ENCODE measurements at places on chromosomes 2 and 18. TPM values are rescaled to one million over a fixed set of nuclear protein-coding genes. Genes with fewer than 3 reads are reported as not detected.

DNA sequence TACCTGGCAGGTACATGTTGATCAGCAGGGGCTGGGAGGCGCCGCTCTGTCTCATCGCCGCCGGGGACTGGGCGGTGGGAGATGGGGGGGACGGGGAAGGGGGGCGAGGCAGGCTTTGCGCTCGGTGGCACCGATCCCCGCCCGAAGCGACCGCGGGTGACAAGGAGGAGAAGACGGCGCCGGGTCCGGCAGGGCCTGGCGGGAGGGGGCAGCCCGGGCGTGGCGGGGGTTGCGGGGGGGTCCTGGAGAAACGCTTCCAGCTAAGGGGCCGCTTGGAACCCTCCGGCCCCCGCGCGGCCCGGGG, at the start of gene FEV:
FEV (minus strand) TSS at position 164 of the 304 bp plus-strand sequence; CDS start at position 55, 109 bp downstream.
- H3K4me1 ChIP-seq: peaks cover 34% of the 10 kb centered on the region
- H3K4me3 ChIP-seq: no peak within 1 kb of the TSS
- DNase-seq: no peak
- H3K27me3 ChIP-seq: peaks cover 19% of the 10 kb centered on the region
- H3K36me3 ChIP-seq: no peaks in the 10 kb centered on the region
- no peak within 1 kb of the TSS for H3K27ac ChIP-seq

GRCh38 chr2:24761866-24762265, 31.3 kb downstream of the PTRHD1 start:
- no peak for DNase-seq
- H3K4me1 ChIP-seq: no peaks in the 10 kb centered on the region
- H3K27ac ChIP-seq: no peak overlapping the region
- peaks cover 97% of the 10 kb centered on the region for H3K36me3 ChIP-seq
- no peak overlapping the region for H3K4me3 ChIP-seq
- no peaks in the 10 kb centered on the region for H3K27me3 ChIP-seq

GRCh38 chr2:224601923-224602322, 16.8 kb upstream of the CUL3 start:
- no peaks in the 10 kb centered on the region for H3K36me3 ChIP-seq
- H3K4me1 ChIP-seq: no peaks in the 10 kb centered on the region
- no peaks in the 10 kb centered on the region for H3K27me3 ChIP-seq

- H3K4me1 ChIP-seq: no peaks in the 10 kb centered on the region
- DNase-seq: no peak
- H3K27ac ChIP-seq: no peak overlapping the region
- H3K36me3 ChIP-seq: no peaks in the 10 kb centered on the region
These were observed 15.4 kb downstream of the CLUL1 start for GRCh38 chr18:612156-612555.

Gene PLEK
- total RNA-seq: 104 TPM

Gene EGR4
- total RNA-seq: not detected

DNA sequence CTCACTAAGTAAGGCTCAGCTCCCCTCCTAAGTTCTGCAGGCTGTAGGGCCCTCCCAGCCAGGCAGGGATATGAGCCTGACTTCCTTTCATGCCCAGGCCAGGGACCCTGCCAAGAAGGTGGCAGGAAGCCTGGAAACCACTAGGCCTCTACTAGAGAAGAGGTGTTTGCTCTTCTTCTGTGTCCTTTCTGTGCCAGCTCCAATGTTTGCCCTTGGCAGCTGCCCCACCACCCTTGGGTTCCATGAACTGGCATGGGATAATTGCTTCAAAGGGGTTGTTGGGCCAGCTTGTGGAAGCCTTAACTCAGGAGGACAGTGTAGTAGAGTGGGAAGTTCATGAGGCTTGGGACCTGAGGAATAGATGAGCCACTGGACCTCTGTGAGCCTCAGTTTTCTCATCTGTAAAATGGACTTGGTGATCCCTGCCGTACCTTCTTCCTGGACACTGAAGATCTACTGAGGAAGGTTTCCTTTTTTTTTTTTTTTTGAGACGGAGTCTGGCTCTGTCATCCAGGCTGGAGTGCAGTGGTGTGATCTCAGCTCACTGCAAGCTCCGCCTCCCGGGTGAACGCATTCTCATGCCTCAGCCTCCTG, 3.9 kb downstream of the SLC35F6 start:
- H3K4me1 ChIP-seq: peaks cover 97% of the 10 kb centered on the region
- H3K4me3 ChIP-seq: no peak overlapping the region
- peak overlapping the region; percentile 91 for H3K27ac ChIP-seq

Gene FER1L5
- not detected for total RNA-seq

- peaks cover 80% of the 10 kb centered on the region for H3K36me3 ChIP-seq
- peak overlapping the region; percentile 32 for H3K27ac ChIP-seq
- DNase-seq: no peak
- H3K27me3 ChIP-seq: no peaks in the 10 kb centered on the region
These were observed 29.6 kb upstream of the ENOSF1 start for GRCh38 chr18:741931-742512.

GRCh38 chr2:131033786-131034121, 59.5 kb downstream of the FAM168B start:
- H3K27ac ChIP-seq: no peak overlapping the region
- no peaks in the 10 kb centered on the region for H3K4me1 ChIP-seq
- H3K4me3 ChIP-seq: no peak overlapping the region
- no peaks in the 10 kb centered on the region for H3K36me3 ChIP-seq
- no peak for DNase-seq

DNA sequence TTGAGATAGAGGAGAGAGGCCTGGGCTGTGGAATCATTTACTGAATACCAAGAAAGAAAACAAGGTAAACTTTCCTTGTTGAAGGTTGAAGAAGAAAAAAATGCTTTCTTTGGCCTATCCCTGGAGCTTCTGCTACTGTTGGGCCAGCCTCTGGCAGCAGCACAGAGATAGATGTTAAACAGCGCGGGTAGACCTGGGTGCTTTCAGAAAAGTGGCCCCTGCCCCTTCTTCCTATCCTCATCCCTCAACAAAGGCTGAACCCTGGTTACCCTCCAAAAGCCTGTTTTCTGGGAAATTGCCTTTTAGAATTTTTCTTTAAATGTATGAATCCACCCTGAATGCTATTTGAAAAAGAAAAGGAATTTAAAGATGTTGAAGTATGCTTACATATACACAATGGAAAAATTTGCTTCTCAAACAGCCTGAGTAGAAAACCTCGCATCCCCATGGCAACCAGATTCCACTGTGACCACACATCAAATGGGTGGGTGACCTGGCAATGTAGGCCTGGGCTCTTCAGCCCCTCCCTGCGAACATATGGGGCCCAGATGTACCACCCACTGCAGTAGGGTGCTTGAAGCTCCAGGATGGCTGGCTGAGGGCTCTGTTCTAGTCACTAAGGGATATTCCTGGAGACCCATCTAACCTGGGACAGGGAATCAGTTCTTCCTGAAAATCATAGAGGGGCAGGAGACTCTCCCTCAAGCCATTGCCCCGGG, 23.4 kb upstream of the CHRNA1 start:
- peaks cover 1% of the 10 kb centered on the region for H3K4me1 ChIP-seq
- DNase-seq: no peak
- peak overlapping the region; percentile 14 for H3K27ac ChIP-seq
- no peaks in the 10 kb centered on the region for H3K36me3 ChIP-seq
- H3K27me3 ChIP-seq: peaks cover 5% of the 10 kb centered on the region

Gene MPP4
- total RNA-seq: 1.5 TPM

Gene CAPN14
- total RNA-seq: 1.0 TPM

GRCh38 chr18:7202169-7202568, 28.7 kb upstream of the LRRC30 start:
- H3K27ac ChIP-seq: no peak overlapping the region
- H3K27me3 ChIP-seq: no peaks in the 10 kb centered on the region
- no peak overlapping the region for H3K4me3 ChIP-seq
- DNase-seq: no peak

- DNase-seq: no peak
- H3K4me1 ChIP-seq: peaks cover 20% of the 10 kb centered on the region
- H3K27me3 ChIP-seq: no peaks in the 10 kb centered on the region
- no peaks in the 10 kb centered on the region for H3K36me3 ChIP-seq
- H3K4me3 ChIP-seq: no peak overlapping the region
These were observed 113.6 kb downstream of the CELF4 start for GRCh38 chr18:37452015-37452414.

Gene ZNF396
- total RNA-seq: 4.6 TPM

Gene MEIS1
- 30.4 TPM for total RNA-seq

Gene HMSD
- not detected for total RNA-seq

GRCh38 chr2:71548646-71549425, 95.5 kb downstream of the DYSF start:
- H3K27me3 ChIP-seq: peaks cover 17% of the 10 kb centered on the region
- H3K27ac ChIP-seq: no peak overlapping the region
- peak; percentile 87 for DNase-seq
- no peak overlapping the region for H3K4me3 ChIP-seq
- H3K4me1 ChIP-seq: no peaks in the 10 kb centered on the region

DNA sequence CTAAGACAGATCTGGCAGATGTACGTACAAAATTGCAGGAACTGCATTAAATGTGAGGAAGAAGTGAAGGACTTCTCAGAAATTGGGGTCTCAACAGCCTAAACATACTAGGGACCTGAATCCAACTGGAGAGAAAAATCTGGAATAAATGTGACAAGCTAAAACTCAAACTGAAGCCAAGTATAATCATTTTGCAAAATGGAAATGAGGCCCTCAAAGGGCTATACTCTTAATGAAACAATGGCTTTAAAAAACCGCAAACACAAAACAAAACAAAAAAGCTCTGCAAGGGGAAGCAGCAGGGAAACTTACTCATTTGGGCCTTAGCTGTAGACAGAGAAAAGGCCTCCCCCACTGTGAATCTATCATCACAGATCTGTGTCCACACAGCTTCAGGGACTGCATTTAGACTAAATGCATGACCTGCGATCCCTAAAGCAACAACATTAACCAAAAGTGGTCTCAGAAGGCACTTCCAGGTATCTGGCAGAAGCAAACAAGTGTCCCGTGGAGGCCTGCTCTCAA, 63.2 kb downstream of the CCBE1 start:
- H3K4me3 ChIP-seq: no peak overlapping the region
- H3K27ac ChIP-seq: no peak overlapping the region
- no peaks in the 10 kb centered on the region for H3K36me3 ChIP-seq

Gene ADI1
- 55.8 TPM for total RNA-seq

GRCh38 chr2:109447776-109448175, 166.0 kb downstream of the SEPTIN10 start:
- no peaks in the 10 kb centered on the region for H3K36me3 ChIP-seq
- DNase-seq: peak; percentile 65
- no peaks in the 10 kb centered on the region for H3K4me1 ChIP-seq
- no peak overlapping the region for H3K4me3 ChIP-seq
- H3K27me3 ChIP-seq: no peaks in the 10 kb centered on the region

Gene HOXD12
- total RNA-seq: not detected

- H3K27ac ChIP-seq: no peak overlapping the region
- H3K4me1 ChIP-seq: no peaks in the 10 kb centered on the region
- no peaks in the 10 kb centered on the region for H3K27me3 ChIP-seq
- no peak for DNase-seq
- H3K4me3 ChIP-seq: no peak overlapping the region
- no peaks in the 10 kb centered on the region for H3K36me3 ChIP-seq
These were observed 57.5 kb upstream of the SLC14A2 start for GRCh38 chr18:45557779-45558178.

- H3K36me3 ChIP-seq: no peaks in the 10 kb centered on the region
- DNase-seq: no peak
- peaks cover 5% of the 10 kb centered on the region for H3K4me1 ChIP-seq
- H3K27me3 ChIP-seq: no peaks in the 10 kb centered on the region
These were observed 172.4 kb downstream of the SP3 start for GRCh38 chr2:173792741-173793140.

- no peaks in the 10 kb centered on the region for H3K27me3 ChIP-seq
- H3K27ac ChIP-seq: no peak overlapping the region
- DNase-seq: no peak
- H3K36me3 ChIP-seq: no peaks in the 10 kb centered on the region
These were observed 189.2 kb upstream of the EPHA4 start for GRCh38 chr2:221761260-221761659.

Gene AMER3
- total RNA-seq: not detected

Gene FASTKD1
- total RNA-seq: 21.2 TPM

- peak within 1 kb of the TSS; percentile 51 for H3K4me3 ChIP-seq
- no peak within 1 kb of the TSS for H3K27ac ChIP-seq
- no peaks in the 10 kb centered on the region for H3K36me3 ChIP-seq
- DNase-seq: no peak
- H3K4me1 ChIP-seq: peaks cover 24% of the 10 kb centered on the region
These were observed at the start of gene RFX8 for GRCh38 chr2:101474731-101475384. TSS of gene RFX8 (minus strand) at chr2:101475112. CDS start at chr2:101466848, 8,264 bp downstream.

GRCh38 chr2:180523621-180524340, 456.6 kb upstream of the UBE2E3 start:
- no peak overlapping the region for H3K27ac ChIP-seq
- H3K4me1 ChIP-seq: no peaks in the 10 kb centered on the region
- no peak for DNase-seq

GRCh38 chr2:228417526-228417925, 236.0 kb upstream of the SPHKAP start:
- no peaks in the 10 kb centered on the region for H3K4me1 ChIP-seq
- DNase-seq: no peak
- H3K27ac ChIP-seq: no peak overlapping the region
- H3K36me3 ChIP-seq: no peaks in the 10 kb centered on the region
- H3K27me3 ChIP-seq: no peaks in the 10 kb centered on the region
- H3K4me3 ChIP-seq: no peak overlapping the region

GRCh38 chr2:174383796-174384195, 11.7 kb upstream of the SCRN3 start:
- no peak for DNase-seq
- H3K4me3 ChIP-seq: no peak overlapping the region
- H3K36me3 ChIP-seq: peaks cover 3% of the 10 kb centered on the region
- H3K27ac ChIP-seq: no peak overlapping the region
- H3K27me3 ChIP-seq: no peaks in the 10 kb centered on the region

DNA sequence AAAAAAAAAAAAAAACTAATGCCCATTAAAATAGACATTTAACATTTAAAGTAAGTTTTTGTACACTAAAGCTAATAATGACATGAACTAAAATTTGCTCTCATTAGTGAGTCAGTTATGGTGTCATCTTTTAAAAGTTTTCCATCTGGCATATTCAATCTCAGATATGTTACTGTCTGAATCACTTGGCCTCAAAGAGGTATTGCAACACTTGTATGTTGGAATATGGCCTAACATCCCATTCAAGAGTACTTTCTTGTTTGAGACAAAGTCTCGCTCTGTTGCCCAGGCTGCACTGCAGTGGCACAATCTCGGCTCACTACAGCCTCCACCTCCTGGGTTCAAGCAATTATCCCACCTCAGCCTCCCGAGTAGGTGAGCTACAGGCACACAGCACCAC, 169.7 kb downstream of the TMEM163 start:
- no peaks in the 10 kb centered on the region for H3K4me1 ChIP-seq
- H3K27me3 ChIP-seq: no peaks in the 10 kb centered on the region
- no peak overlapping the region for H3K4me3 ChIP-seq
- no peak for DNase-seq

DNA sequence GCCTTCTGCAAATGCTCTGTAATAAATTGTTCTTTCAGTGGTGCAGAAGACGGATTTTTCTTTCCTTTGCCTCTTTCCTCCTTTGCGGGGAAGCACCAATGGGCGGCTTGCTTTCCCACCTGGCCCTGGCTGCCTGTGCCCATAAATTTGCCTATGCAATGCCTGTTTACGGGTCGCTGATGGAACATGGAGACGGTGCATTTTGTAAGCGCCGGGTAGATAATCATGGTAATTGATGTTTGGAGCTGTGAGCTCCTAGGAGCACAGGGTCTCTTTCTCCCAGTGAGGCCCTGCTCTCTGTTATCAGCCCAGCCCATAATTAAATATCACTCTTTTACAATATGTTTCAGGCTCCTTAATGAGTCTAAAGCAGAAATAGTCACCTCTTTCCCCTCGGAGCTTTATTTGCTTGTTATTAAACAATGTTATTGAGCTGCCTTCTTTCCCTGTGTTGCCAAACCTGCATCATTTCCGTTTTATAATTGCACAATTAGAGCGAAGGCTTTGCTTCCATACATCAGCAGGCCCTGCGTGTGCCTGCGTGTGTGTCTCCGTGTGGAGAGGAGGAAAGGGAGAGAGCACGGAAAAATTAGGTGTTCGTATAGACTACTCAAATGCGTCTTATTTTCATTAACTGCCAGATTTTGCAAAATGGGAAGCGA, 437.4 kb upstream of the POU3F3 start:
- no peaks in the 10 kb centered on the region for H3K36me3 ChIP-seq
- no peaks in the 10 kb centered on the region for H3K4me1 ChIP-seq
- H3K4me3 ChIP-seq: no peak overlapping the region
- DNase-seq: no peak

Data from spleen (tissue), 13 donors.